ENCODE measurements at places on chromosomes 12 and 14.
A peak's percentile ranks its signal among the peaks of the same experiment; 100 is the strongest.

GRCh38 chr12:92574911-92575570 is 127.7 kb upstream of the PLEKHG7 start:
- no peak for DNase-seq

GRCh38 chr12:120229071-120229486 is 28.2 kb upstream of the RPLP0 start:
- no peak for DNase-seq

DNA sequence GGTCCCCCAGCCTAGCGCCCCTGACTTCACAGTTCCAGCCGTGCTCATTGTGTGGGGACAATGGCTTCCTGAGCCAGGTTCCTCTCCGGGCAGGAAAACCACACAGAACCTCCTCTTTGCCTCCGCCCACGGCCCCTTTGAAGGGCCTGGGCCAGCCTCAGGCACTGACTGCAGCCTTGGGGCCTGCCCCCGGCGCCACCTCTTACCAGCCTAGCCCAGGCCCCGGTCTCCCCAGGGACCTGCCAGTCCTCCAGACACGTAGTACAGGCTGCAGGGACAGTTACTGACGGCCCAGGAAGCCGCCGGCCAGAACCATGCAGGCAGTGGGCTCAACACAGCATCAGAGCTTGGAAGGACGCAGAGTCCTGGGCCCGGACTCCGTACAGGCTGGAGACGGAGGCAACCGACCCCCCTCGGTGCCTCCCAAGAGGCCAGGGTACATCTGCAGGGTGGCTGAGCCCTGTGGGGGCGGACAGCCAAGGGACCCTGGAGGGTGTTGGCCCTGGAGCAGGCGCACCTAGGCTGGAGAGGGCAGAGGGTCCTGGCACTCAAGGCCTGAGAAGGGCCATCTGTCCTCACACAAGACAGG is 20.9 kb upstream of the NUDT14 start:
- peak; percentile 54 for DNase-seq

DNA sequence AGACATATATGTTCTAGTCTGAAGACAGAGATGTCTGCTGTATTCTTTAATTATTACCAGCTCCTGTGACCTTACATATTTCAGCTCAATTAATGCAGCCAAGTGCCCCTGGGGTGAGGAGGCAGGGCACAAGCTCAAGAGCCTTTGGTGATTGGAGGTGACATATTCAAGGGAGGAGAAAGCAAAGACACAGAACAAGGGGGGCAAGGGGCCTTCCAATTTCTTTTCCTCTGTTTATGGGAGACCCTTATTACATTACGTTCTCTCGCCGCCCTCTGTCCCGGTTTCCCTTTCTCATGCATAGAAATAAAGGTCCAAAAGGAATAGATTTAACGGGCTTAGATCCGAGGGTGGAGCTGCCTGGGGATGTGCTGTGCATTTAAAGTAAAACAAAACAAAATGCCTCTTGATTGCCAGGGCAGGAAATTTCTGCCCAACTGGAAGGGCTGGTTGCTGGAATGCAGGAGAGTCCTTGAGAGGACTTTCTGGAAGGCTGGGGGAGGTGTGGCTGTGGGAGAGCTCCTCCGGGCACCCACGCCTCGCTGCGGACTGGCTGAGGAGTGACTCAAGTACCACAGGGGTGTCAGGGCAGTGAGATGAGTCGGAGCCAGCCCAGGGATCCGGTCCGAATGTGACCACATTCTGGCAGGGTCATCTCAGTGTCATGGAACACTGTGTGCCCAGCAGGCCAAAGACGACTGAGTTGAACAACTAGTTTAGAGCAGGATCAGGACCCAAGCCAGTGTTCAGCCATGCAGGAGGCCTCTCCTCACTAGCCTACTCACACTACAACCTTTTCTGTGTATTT is 32.1 kb upstream of the GSG1 start:
- DNase-seq: no peak

DNA sequence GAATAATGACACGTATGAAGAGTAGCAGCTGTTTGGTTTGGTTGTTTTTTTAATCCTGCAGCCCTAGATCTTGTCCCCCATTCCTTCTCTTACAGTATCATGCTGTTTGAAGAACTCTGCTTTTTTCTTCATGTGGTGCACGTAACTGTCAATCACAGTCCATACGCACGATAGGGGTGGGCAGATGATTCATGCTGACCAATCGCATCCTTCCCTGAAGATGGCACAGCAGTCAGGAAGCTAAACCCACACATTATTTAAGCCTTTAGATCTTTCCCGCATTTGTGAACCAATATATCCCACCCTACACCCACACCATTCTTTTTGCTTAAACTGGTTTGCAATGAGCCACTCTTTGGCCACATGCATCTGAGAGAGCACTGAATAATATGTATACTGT is 158.9 kb upstream of the PLEKHA5 start:
- no peak for DNase-seq

DNA sequence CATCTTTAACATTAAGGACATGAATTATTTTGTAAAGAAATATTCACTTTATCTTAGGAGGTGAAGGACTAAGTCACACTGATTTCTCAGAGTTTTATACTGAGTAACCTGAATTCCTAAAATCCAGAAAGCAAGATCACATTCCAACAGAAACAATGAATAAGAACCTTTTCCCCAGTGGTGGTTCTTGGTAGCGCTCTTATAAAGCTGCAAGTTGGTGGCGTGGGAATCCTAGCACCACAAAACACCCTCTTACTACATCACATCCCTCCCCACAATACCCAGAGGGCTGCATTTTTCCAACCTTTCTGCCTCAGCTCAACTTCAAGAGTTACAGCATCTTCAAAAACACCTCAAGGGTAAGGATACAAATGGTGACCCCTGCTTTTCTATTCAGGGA is 44.0 kb upstream of the SMUG1 start:
- DNase-seq: no peak

- no peak for DNase-seq
Measured at GRCh38 chr14:39860596-39861228, 428.5 kb upstream of the FBXO33 start.

DNA sequence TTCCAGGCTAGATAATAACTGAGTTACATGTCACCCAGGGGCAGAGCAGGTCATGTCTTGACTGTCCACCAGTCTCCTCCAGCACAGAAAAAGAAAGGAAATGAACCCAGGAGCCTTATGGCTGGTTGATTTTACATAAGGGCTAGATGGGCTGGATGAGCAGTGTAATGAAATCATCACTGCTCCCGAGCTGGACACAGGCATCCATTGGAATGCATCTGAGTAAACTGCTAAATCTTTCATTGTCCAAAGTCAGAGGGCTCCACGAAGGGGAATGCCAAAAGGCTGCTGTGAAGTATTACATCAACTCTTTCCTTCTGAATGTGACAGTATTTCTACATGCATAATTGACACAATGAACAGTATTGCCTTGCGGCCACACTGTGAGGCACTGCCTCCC is 30.1 kb upstream of the TSPAN11 start:
- DNase-seq: no peak

GRCh38 chr12:3630621-3631271 is 122.2 kb downstream of the CRACR2A start:
- DNase-seq: no peak

DNA sequence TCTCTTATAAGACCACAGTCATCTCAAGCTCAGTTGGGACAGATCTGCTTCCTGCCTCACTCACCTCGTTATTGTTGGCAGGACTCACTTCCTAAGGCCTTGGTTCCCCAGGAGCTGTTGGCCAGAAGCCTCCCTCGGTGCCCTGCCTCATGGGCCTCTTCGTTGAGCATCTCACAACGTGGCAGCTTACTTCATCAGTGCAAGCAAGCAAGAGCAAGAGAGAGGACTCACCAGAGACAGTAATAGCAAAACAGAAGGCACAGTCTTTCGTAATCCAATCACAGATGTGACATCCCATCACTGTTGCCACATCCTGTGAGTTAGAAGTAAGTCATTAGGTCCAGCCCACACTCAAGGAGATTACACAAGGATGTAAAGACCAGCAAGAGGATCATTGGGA is 5.1 kb upstream of the NUMB start:
- DNase-seq: peak; percentile 72

Measured in activated naive CD4-positive, alpha-beta T cell treated with anti-CD3 and anti-CD28 coated beads for 36 hours (primary cell).